Chondrocyte (in vitro differentiated cells): ENCODE measurements at places on chromosomes 3 and 15.

DNA sequence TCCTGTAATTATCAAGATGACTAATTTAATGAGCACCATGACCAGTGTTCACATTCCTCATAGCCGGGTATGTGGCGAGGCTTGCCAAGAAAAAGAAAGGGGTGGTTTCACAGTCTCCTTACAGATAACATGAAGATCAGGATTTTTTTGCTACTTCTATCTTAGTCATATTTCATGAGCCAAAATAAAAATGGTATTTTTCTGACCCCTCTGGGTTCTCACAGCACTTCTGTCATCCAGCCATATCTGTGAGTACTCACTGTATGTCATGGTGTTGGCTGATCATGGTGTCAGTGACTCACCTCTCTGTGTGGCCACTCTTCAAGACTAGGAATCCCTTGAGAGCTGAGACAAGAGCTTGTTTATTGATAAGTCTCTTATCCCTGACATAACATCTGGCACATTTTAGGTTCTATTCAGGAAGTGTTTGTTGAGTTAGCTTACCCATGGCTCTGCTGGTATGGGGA lies 130.5 kb upstream of the LMCD1 start:
- no peak for DNase-seq

- no peak for DNase-seq
Observed at GRCh38 chr15:47473832-47474231, 243.5 kb upstream of the SEMA6D start.

DNA sequence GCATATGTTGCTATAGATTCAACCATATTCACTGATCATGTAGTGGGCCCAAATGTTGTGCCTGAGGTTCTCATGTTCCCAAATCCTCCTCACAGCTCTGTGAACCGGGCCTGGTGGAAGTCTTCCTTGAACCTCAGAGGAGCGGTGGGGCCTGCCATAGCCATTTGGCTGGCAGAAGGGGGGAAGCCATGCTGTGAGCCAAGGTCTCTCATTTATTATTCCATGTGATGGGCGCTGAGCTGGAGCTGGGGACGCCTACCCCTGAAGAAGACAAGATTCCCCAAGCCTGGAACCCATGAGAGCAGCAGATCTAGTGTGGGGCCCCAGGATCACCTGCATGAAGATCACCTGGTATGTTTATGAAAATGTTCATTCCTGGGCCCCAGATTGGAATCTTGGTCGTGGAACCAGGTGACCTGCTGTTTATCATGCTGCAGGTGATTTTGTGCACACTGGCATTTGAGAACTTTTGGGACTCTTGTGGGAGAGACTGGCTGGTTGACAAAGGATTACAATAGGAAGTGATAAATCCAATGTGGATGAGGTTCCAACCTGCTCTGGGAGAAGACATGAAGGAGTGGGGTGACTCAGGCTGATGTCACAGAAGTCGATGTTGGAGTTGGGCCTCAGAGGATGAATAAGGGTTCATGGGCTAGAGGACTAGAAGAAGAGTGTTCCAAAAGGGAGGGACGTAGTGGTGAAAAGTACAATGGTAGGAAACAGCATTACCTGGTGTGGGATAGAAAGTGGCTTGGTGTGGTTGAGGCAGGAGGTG lies 102.1 kb downstream of the ASB7 start:
- DNase-seq = no peak

DNA sequence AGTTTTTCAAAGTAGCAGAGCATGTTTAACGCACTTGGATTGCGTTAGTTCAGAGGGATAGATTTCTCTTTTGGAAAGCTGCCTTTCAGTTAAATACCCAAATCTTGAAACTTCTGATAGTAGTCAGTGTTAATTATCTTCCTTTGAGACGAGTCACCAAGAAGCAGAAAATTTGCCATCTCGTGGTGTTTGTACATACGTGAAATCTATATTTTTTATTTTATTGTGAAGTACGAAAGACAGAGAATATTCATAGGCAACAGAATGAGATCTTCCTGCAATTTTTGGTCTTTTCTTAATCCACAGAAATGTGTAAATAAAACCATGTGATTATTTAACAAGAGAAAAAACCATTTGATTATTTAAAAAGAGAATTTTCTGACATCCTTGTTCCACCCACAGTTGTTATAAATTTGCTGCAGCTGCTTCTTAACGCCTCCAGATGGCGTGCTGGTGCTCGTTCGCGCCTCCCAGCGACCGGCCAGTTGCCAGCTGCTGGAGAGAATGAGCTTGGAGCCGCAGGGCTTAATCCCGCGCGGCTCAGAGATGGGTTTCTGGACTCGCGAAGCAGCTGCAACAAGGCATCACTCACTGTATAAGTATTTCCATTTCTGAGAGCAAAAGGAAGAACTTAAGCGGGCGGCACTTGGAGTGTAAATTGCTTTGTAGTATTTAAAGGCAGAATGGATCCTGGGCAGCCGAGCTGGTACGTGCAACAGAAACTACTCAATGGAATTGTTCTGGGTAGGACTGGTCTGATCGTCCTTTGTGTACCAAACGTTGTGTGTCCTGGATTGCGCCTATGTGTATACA lies 10.5 kb upstream of the SLITRK3 start:
- DNase-seq = no peak

DNA sequence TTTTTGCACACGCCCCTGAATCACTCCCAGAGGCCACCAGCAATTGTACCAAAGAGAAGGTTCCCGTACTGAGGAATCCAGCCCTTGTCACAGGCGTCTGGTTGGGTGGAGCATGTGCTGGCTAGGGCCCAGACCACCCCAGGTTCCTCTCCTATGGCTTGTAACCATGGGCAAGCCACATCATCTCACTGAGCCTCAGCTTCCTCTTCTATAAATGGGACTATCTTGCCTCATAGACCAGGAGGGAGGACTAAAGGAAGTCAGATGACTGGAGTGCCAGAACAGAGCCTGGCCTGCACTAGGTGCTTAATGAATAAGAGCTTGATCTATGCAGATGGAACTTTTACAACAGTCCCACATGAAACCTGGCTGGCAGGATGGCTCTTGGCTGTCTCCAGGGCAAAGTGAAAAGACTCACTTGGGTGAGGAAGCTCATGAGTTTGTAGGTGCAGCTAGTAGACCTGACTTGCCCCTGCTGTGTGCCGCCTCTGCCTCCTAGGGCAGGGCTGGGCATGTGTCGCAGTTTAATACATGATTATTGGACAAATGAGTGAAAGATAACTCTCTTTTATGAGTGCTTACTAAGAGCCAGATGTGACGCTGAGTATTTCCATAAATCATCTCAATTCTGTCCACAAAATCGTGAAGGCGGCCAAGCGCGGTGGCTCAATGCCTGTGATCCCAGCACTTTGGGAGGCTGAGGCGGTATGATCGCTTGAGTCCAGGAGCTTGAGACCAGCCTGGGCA lies 29.3 kb downstream of the CTSH start:
- DNase-seq = no peak

DNA sequence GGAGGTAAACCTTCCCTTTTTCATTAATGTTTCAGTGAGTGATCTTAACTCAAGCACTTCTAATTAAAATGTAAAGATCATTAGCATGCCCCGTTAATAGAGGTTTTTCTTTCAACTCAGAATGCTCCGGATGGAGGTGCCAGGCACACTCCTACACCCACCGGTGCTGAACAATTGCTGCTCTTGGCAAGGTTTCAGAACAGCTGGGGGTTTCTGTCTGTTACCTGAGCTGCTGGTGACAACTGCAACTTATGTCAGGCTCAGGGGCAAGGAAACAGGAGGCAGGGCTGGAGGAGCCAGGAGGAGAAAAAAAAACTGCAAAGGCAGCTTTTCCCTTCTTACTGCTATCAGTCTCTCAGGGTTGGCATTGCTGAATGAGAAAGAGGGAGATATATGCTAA lies 250.1 kb downstream of the DIPK2A start:
- DNase-seq = no peak

GRCh38 chr3:195075199-195075940 lies 195.6 kb downstream of the XXYLT1 start:
- peak; percentile 62 for DNase-seq

DNA sequence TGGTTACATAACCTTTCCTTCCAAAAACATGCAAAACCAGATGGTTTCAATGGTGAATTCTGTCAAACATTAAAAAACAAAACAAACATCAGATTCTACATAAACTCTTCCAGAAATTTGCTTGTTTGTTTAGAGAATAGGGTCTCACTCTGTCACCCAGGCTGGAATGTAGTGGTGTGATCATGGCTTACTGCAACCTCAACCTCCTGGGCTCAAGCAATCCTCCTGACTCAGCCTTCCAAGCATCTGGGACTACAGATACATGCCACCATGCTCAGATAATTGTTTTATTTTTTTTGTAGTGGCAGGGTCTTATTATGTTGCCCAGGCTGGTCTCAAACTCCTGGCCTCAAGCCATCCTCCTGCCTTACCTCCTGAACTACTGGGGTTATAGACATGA lies 36.1 kb downstream of the FBXL2 start:
- no peak for DNase-seq

GRCh38 chr3:194549853-194550252 lies 63.1 kb upstream of the ATP13A3 start:
- no peak for DNase-seq

DNA sequence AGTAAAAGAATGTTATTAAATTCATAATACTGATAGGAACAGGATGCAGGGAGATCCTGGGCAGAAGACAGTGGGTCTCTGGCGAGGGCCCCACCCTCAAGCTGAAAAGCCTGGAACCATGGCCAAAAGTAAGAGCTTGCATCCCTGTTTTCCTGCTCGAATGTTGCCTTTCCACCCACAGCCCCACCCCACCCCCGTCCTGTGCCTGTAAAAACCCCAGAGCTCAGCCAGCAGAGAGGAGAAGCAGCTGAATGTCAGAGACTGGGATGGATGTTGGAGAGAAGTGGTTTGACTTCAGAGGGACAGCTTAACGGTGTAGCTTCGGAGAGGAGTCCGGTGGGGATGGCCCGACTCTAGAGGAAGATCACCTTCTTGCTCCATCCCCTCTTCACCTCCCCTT lies 207.9 kb downstream of the ROBO2 start:
- DNase-seq = no peak

DNA sequence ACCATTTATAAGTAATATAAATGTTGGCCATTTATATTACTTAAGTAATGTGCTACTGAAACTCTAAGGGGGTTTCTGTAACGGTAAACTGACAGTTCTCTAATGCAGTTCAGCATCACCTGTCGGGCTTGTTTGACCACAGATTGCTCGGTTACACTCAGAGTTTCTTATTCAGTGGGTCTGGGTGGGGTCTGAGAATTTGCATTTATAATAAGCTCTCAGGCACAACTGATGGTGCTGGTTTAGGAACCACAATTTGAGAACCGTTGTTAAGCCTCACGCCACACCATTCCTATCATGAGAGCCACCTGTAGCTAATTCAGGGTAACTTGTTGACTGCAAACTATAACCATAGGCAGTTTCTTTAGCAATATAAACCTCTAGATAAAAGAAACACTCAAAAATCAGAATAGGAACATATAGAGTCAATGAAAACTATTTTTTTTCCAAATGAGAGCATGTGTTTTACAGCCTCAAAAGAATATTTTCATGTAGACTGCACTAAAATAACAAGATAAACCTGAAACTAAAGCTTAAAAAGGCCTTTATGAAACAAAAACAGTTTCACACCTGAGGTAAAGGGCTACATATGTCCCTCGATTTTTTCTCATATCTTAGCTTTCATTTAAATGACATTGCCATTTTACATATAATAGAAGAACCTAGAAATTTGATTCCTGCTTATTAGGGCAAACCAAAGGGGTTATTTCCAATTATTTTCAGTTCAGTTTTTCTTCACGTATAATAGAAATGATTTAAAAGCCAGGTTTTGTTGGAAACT lies 604.8 kb downstream of the UNC13C start:
- no peak for DNase-seq

DNA sequence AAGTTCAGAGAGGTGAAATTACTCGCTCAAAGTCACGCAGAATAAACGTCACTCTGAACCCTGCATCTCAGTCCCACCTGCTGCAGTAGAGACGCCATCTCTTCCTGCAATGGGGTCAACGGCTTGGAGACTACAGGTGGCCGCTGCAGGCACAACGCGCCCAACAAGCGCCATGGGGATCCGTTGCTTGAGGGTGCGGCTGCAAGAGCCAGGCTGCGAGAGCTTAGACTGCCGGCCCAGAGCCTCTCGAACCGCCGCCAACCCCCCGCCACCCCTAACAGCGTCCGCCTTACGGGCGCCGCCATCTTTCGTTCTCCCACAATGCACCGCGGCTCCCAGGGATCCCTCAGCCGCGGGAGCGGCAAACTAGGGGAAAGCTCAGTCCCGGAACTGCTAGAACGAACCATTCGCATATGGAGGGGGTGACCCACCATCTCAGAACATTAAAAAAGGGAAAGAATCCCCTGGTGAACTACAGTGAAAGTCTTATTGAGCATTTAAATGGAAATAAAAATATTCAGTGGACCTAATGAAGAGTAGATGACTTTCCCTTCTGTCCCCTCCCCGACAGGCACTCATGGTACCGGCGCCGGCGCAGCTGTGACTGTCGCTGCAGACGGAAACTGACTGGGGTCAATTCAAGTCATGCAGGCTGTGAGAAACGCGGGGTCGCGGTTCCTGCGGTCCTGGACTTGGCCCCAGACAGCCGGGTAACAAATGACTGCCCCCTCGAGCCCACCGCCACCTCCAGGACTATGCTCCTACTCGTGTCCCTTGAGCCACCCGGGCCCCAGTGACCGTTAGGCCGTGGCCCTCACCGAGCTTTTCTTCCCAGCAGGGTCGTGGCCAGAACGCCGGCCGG lies at the start of the genes MRPL46 and MRPS11:
MRPL46 (minus strand) TSS at position 316 of the 862 bp plus-strand sequence; CDS start at position 305, 11 bp downstream.
MRPS11 (plus strand) TSS at position 636 of the 862 bp plus-strand sequence; CDS start at position 646, 10 bp downstream.
- peak; percentile 95 for DNase-seq

- no peak for DNase-seq
Observed at GRCh38 chr3:187974871-187975271, 179.1 kb upstream of the LPP start.

GRCh38 chr3:65548848-65549625 lies 489.7 kb downstream of the MAGI1 start:
- no peak for DNase-seq

DNA sequence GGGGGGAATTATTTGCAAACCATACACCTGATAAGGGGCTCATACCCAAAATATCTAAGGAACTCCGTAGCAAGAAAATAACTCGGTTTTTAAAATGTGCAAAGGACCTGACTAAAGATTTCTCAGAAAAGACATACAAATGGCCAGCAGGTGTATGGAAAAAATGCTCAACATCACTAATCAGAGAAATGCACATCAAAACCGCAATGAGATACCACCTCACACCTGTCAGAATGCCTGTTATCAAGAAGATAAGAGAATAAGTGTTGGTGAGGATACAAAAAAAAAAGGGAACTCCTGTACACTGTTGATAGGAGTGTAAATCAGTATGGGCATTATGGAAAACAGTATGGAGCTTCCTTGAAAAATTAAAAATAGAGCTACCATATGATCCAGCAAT lies 89.4 kb downstream of the C3orf70 start:
- DNase-seq = no peak

- no peak for DNase-seq
Observed at GRCh38 chr3:71361334-71361890, 222.1 kb downstream of the FOXP1 start.
